ENCODE measurements at places on chromosomes 4 and X.

DNA sequence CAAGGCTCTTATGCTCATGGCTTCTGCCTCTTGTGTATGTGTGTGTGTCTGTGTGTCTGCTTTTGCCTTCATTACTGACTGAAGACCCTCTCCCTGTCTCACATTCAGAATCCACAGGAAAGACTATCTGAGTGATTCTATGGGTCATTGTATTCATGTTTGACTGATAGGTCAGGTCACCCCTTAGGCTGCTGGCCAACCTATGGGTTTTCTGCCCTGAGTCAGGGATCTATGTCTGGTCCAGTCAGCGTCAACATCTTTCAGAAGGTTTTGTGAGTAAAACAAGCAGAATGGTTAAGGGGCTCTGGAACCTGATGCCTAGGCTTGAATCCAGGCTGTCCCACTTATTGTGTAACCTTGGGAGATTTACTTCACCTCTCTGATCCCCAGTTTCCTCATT is 30.5 kb downstream of the NHSL2 start:
- no peak for DNase-seq

DNA sequence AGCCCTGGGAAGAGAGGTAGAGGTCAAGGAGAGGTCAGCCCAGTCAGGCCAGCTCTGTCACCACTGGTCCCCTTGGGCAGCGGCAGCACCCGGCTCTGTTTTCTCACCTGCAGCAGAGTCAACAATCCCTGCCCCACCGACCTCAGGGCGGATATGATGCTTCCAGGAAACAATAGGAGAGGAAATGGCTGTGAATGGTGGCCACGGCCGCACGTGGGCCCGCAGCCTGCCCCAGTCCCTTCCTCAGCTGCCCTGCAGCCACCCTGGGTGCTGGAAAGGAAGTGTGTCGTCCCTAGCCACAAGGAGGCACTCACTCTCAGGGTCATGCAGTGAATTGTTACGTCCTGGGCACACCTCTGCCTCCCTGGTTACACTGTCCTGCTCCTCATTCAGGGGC is 92.5 kb upstream of the ENPP6 start:
- peak; percentile 24 for DNase-seq

DNA sequence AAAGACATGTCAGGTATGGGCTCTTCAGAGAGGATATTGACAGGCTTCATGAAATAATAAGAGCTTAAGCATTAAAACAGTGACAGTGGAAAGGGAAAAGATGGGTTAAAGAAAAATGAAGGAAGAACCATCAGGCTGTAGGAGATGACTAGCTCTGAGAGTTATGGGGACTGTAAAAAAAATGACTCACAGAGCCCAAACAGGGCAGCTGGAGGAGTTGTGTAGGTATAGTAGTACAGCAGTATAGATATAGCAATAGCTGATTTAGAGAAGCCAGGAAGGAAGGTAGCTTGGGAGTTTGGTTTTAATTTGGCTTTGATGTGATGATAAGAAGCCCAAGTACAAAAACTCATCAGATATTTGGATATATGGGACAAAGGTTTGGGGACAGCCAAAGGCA is 66.6 kb downstream of the FREM3 start:
- no peak for DNase-seq

DNA sequence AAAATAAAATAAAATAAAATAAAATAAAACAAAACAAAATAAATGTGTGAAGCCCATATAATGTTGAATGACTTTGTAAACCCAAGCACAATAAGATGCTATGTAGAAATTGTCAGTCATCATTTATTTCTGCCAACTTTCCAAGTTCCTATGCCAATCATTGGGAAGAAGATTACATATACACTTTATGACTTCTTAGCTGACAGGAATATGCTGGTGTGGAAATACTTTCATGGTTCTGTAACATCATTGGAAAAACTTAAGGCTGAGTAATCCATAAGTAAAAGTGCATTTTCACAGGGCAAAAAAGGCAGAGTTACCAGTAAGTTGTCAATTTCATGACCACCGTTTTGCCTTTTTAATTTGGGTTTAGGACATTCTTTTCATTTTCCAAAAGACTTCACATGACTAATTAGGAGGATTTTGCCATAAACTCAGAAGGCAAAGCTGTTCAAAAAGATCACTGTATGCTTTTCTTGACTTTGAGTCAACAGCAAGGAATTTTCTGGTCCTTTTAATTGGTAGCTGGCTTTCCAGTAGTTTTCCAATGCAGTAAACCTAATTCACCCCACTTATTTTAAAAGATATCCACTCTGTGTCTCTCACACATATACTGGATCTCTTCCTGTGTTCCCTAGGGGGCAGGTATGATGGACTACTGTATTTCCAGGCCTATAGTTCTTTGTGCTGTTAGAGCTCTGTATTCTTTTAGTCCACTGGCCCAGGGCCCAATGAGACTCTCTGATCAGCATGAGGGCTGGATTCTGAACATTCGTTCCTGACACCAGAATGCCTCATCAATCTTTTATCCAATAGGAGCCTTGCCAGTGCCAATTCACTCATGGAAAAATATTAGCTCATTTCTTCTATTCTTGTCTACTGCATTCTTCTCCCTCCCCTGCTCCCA is 26.2 kb upstream of the SCRG1 start:
- DNase-seq: no peak

DNA sequence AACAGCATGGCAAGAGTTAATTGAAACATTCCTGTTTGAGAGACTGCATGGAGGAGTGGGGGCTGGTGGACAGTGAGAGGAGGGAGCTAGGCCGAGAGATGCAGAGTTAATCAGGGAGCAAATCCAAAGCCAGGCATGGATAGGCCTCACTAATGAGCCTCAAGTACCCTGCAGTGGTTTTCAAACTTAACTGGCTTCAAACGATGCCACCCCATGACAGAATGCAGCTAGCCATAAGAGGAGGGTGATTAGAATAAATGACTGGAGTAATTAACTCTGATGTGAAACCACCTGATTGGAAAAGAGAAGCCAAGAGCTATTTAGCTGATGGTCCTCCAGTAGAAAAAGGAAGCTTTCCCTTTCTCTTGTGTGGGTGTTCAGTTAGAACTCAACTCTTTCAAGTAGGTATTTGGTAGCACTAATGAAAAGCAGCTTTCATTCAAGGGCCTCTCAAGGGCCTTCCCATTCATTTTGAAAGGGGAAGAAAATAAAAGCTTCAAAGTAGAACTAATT is 215.4 kb upstream of the MAB21L2 start:
- DNase-seq: no peak

- DNase-seq: no peak
These were observed 71.3 kb downstream of the PRPS1 start for GRCh38 chrX:107699616-107700015.

DNA sequence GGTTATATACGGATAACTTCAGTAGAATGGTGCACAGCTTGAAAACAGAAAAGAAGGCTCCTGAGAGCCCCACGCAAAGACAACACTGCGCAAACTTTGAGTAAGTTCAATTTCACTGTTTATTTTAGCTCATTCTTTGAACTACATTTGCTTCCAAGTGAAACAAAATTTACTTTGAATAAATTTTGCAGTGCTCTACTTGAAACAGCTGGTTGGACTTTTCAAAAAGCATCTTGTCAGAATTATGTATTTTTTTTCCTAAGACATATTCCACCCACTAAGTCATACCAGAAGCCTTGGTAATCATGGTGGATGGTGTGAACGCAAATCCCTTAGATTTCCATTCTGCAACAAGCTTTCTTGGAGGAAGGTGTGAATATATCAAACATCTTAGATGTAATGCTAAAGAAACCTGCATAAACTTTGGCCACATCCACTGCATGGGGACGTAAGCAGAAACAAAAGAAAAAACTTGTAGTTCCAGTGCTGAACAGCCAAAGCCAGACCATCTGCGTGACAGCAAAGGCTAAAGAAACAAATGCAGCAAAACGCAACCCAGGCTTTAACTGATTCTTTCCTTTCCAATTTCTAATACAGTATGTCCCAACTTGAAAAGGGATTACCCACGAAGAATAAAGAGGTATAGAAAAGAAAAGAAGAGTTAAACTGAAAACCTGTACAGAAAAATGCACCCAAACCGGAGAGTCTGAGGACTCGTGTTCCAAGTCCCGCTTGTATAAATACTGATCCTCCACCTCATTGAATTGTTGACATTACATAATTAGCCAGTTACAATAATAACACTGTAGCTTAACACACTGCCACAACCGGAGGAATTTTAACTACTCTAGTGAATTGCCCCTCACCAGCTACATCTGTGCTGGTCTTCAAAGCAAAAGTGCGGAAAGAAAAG is 90.9 kb downstream of the SH3RF1 start:
- no peak for DNase-seq

DNA sequence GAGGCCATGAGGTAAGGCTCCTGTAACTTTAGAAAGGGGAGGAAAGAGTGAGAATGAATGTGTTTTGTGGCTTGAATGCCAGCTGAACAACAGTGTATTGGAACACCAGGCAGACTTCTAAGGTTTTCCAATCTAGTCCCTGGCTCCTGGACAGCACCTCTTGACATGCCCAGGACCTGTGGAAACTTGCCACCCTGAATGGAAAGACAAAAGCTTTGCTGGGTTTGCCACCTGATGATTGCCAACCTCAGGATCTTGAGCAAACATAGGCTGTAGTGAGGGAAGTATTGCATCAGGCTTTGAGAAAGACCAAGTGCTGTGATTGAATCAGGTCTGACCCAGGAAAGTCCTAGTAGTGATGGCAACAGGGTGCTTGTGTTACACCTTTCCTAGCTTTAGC is 1393.1 kb upstream of the DIAPH2 start:
- DNase-seq: no peak

- DNase-seq: no peak
These were observed 89.4 kb upstream of the NPY2R start for GRCh38 chr4:155119006-155119405.

GRCh38 chr4:173415092-173415491 is 16.2 kb upstream of the SCRG1 start:
- no peak for DNase-seq

- DNase-seq: no peak
These were observed 756.7 kb downstream of the PCDH19 start for GRCh38 chrX:99653352-99653751.

DNA sequence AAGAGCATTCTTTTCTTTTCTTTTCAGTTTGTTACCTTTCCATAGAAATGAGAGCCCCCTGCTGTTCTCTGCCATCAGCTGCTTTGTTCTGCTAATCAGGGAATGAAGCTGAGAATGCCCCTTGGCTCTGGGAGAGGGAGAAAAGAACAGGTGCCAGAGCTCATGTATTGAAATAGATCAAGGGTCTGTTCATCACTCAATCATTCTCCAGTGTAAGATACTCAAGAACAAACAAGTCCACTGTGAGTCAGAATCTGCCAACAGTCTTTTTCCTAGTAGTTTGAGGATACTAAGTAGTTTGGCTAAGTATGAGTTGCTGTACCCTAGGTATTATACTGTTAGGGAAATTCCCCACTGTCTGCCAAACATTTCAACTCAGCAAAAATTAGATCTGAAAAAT is 144.3 kb downstream of the RTL3 start:
- DNase-seq: no peak

- DNase-seq: no peak
These were observed 1535.8 kb upstream of the PCDH10 start for GRCh38 chr4:131613086-131613823.

- DNase-seq: no peak
These were observed 31.8 kb downstream of the PRDM8 start for GRCh38 chr4:80229128-80229527.

GRCh38 chrX:12686331-12686730 is 104.9 kb upstream of the PRPS2 start:
- no peak for DNase-seq

All from activated gamma-delta T cell treated with Interleukin-2 at 50 U/mL for 16 hours (primary cell).